ENCODE measurements at places on chromosomes 4 and X.
A peak's percentile ranks its signal among the peaks of the same experiment; 100 is the strongest.

DNA sequence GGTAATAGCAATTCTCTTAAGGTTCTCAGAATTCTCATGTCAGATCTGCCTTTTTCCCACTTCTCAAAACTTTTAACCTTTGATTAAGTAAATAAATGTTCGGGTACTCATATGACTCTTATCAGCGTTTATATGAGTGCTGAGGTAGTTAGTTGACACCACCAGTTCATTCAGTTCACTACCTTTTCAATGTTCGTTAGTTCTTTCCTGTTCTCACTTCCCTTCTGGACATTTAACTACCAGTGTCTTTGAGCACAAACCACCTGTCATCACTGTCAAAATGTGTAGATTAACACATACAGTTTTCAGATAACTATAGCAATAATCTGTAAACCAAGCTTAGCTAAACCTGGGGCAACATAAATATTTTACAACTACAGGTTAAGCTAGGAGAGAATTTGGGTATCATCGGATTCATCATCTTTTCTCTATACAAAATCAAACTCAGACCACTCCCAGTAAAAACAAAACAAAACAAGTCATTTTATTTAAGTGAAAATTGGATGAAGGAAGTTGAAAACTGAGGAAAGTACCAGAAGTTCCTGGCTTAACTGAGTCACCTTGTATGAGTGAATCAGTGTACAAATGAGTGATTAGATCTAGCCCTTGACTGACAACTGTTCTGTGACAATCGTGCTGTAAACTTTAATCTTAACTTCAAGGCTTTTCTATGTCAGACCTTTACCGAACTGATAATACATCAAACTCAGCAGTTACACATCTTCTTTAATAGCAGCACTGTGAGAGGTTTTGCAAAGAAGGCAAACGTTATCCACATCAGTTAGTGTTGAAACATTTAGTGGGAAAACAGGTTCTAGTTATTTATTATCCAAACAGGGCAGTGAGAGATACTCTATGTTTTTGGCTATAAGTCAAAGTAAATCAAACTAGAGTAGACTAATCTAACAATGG lies 41.9 kb downstream of the ARHGEF38 start:
- peak; percentile 82 for ATAC-seq

- no peak for ATAC-seq
Observed at GRCh38 chr4:160143574-160143973, 1040.7 kb downstream of the RAPGEF2 start.

DNA sequence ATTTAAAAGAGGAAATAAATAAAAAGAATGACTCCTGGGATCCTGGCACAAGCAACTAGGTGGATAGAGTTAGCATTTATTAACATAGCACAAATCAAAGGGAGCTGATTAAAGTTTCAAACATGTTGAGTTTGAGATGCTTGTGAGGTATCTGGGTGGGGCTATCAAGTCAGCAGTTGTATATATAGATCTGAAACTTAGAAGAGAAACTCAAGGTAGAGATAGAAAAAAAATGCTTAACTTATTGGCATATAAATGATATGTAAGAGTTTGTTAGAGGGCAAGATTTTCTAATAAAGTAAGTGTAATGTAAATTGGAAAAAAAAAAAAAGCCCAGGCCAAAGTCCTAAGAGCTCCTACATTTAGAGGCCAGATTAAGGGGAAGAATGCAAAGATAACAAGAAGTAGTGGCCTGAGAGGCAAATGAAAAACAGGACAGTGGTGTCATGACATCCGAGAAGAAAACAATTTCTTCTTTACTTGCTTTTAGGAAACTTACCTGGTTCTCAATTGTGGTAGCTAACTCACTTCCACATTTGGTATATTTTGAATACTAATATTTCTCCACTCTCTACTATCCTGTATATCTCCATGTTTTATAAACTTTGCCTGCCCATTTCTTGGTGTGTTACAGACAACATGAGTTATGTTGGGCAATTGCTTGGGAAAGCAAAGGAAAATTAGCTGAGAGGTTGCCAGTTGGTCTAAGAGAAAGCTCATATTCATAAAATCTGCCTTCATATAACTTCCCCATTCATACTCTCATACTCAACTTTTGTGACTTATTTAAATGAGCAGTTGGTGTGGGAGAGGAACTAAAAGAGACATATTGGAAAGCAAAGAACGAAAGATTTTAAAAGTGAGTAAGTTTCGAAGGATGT lies 169.2 kb downstream of the PARM1 start:
- ATAC-seq, result peak; percentile 72

DNA sequence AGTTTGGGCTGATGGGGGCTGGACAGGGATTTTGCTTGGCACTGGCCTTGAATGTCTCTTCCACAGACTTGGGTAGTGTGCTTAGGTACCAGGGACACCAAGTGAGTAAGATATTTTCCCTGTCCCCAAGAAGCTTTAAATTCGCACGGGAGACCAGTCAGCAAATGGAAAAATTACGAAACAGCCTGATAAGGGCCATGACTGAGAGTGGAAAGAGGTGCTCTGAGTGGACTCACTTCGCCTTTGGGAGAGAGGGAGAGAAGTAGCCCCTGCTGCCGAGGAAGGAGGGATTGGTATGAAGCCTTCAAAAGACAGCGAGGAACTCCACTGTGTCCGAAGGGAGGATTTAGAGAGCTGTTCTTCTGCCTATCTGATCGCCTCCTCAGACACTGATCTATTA lies 2.6 kb downstream of the LSM6 start:
- no peak for ATAC-seq

- no peak for ATAC-seq
Observed at GRCh38 chr4:185502386-185502785, 30.9 kb upstream of the CCDC110 start.

DNA sequence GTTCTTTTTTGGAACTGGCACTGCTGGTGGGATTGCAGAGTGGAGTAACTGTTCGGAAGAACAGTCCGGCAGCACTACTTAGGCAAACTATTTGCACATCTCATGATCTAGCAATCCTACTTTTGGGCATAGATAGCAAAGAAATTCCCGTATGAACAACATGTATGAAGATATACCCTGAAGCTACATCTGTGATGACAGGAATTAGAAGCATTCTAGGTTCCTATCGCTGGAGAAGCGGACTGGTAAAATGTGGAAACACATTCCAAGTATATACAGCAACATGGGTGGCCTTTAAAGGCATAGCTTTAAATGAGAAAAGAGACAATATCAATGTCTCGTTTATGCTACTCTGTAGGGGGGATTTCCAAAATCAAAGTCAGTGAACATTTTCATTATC lies 3.1 kb downstream of the DCAF16 start:
- no peak for ATAC-seq

- ATAC-seq, result no peak
Observed at GRCh38 chrX:120036704-120037103, 40.8 kb downstream of the RHOXF2B start.

- ATAC-seq, result no peak
Observed at GRCh38 chrX:70172221-70172620, 5.1 kb upstream of the DGAT2L6 start.

DNA sequence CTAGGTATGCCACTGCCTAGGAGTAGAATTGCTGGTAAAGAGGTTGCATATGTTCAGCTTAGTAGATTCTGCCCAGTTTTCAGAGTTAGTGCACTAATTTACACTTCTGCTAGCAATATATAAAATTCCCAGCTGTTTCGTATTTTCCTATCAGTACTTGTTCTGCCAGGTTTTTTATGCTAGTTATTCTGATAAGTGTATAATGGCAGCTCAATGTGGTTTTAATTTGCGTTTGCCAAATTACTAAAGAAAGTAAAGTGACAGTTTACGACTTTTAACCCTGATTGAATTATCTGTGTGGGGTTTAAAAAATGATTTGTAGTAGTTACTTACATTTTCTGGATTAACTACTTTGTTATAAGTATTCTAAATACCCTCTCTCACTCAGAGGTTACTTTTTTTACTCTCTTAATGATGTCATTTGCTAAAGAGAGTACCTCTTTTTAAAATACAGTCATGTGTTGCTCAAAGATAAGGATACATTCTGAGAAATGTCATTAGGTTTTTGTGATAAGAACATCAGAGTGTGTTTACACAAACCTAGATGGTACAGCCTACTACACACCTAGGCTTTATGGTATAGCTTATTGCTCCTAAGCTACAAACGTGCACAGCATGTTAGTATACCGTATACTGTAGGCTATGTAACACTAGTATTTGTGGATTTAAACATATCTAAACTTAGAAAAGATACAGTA lies 363.2 kb downstream of the IL15 start:
- no peak for ATAC-seq

GRCh38 chrX:78886550-78886949 lies 58.6 kb upstream of the P2RY10 start:
- no peak for ATAC-seq

- peak; percentile 47 for ATAC-seq
Observed at GRCh38 chrX:77788050-77788449, 2.0 kb upstream of the ATRX start.

- no peak for ATAC-seq
Observed at GRCh38 chr4:74157154-74157553, 764 bp upstream of the MTHFD2L start.

- no peak for ATAC-seq
Observed at GRCh38 chr4:25069014-25069413, 38.3 kb upstream of the LGI2 start.

DNA sequence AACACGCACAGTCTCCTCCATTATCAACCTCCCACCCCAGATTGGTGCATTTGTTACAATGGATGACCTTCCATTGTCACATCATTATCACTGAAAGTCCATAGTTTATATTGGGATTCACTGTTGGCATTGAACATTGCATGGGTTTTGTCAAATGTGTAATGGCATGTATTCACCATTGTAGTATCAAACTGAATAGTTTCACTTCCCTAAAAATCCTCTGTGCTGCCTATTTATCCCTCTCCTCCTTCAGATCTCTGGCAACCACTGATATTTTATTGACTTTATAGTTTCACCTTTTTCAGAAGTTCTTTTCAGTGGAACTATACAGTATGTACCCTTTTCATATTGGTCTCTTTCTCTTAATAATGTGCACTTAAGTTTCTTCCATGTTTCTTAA lies 1565.4 kb downstream of the PCDH18 start:
- ATAC-seq, result no peak

GRCh38 chrX:136055651-136056221 lies 70.5 kb downstream of the SLC9A6 start:
- no peak for ATAC-seq

DNA sequence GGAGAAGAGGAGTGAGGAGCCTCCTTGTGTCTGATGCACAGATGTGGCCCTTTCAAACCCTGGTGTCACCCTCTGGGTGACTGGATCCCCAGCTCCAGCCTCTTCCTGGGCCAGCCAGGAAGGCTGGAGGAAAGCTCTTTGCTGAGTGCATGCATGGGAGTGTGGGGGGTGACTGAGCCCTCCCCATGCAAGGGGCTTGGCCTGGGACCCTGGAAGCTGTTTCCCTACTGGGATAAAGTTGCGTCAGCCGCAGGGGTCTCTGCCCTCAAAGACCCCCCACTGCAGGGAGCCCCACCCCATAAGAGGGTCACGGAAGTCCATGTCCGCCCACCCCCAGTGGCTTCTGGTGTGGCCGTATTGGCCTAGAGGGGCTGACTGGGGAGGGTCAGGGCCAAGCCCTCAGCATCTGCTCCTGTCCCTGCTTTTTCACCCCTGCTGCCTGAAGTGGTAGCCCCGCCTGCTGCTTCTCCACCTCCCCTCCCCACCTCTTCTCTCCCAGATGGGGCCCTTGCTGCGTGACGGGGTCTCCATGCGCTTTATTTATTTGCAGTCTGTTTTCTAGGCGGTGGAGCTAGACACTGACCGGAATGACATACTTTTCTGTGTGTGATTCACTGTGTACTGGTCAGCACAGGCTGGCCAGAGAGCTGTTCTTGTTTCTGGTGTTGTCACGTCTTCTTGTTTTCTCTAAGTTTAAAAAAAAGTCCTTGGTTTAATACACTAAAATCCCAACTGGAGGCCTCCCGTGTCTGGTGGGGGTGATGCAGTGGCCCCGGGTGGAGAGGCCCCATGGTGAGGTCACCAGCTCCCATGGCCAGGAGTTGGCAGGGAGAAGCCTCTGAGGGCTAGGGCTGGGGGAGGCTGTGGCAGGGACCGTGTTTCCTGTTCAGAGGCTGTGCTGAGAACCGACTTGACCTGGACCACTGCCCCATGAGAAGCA lies 3.6 kb downstream of the SMIM10L2A start:
- ATAC-seq, result no peak

GRCh38 chr4:77037736-77038135 lies 38.1 kb downstream of the CCNI start:
- ATAC-seq, result no peak

- ATAC-seq, result no peak
Observed at GRCh38 chr4:2093265-2093664, 34.1 kb downstream of the NAT8L start.

DNA sequence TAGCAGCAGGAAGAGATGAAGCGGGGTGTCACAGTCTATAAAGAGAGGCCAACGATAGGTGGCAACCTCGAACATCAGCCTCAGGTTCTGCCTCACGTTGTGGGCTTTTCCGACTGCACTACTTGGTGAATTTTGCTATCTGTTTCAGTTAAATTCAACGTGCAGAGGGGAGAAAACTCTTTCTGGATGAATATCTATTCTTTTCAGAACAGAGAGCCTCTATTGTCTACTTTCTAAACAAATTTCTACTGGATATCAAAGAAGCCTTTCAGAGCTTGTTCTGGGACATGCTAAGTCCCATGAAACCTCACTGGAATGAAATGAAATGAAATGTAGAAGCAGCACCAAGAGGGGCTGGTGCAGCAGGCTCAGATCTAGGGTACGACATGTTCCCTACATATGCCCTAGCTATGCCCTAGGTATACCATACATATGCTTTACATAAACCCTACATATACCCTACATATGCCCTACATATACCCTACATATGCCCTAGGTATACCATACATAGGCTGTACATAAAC lies 116.5 kb upstream of the TRIM2 start:
- ATAC-seq, result no peak

- no peak for ATAC-seq
Observed at GRCh38 chr4:90349636-90350035, 222.4 kb downstream of the CCSER1 start.

DNA sequence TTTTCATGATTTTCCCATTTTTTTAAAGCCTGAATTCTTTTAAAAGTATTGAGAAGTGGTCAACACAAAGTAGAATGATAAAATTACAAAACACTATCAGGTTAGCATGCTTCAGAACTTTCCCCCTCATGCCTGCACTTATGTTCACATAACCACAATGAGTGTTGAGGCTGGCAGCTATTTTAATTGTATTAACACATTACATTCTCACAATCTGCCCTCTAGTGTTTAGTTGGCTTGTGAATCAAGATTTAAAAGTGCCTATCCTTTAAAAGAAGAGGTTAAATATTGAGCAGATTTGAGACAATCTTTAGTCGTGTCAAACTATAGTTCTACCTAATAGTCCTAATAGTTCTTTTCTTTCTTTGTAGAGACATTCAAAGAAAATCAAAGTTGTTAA lies 93.6 kb upstream of the NAP1L5 start:
- ATAC-seq, result no peak

All from stimulated activated memory B cell treated with anti-CD40 and anti-IgM and Interleukin-4, amounts not matched to agents 10 μg/mL and 1 μg/mL and 100 μg/mL, for 72 hours (primary cell).